ENCODE measurements at places on chromosomes 12 and 14.

DNA sequence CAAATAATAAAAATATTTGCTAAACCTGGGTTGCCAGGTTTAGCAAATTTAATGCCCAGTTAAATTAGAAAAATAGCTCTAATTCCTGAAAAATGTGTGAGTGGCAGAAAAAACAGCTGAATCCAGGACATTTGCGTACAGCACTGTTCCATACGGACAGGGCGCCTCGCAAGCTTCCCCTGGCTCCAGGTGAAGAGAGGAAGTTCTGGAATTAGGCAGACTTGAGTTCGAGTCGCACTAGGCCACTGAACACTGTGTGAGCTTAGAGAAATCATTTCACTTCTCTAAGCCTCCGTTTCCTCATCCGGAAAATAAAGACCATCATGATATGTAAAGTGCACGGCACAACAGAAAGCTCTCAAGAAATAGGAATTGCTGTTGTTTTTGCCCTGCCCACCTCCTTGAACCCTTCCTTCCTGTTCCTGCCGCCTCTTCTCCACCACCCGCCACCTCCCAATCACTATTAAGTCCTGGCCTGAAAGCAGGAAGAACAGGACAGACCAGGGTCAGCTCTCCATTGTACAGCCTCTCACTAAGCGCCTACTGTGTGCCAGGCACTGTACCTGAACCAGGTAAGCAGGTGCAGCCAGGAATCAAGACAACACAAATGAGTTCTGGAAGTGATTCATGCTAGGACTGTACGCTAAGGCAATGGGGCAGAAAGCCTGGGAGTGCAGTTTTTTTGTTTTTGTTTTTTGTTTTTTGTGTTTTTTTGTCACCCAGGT lies 763 bp upstream of the PHETA1 start:
- DNase-seq, result no peak

DNA sequence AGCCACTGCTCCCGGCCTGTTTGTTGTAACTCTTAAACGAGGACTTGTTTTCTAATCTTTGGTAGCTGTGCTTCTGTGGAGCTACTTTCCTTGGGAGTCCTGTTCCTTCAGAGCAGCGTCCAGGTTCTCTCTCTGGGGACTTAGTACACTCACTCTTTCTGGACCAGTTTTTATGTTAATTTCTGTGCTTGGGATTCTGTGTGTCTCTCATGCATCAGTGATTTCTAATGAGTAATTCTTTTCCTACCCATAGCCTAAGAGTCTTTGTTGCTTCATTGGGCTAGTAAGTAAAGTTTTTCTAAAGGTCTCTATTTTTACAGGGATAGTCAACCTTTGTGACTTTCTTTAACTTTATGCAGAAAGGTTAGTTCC lies 289.3 kb downstream of the FBXL14 start:
- DNase-seq, result no peak

DNA sequence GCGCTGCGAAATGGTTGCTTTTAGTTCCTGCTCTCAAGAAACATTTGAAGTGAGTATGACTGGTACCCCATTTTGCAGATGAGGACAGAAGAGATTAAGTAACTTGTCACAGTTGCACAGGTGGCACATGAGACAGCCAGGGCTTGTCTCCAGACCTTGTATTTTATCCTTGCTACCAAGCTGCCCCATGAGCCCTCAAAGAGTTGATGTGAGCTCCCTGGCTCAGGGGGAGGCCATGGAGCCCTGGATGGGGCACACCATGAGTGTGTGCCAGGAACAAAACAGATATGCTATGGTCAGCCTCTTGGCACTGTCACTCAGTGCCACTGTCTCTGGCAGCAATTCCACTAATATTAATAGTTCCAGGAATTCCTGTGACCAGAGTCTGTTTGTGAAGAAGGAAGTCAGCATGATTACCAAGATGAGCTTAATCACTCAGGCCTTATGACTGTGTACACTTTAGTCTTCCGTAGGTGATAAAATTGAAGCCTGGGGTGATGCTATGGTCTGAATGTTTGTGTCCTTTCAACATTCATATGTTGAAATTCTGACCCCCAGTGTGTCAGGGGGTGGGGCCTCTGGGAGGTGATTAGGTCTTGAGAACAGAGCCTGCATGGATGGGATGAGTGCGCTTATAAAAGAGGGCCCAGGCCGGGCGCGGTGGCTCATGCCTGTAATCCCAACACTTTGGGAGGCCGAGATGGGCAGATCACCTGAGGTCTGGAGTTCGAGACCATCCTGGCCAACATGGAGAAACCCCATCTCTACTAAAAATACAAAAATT lies 806.8 kb downstream of the AACS start:
- no peak for DNase-seq

GRCh38 chr14:93914278-93914677 lies 12.9 kb upstream of the FAM181A start:
- no peak for DNase-seq

DNA sequence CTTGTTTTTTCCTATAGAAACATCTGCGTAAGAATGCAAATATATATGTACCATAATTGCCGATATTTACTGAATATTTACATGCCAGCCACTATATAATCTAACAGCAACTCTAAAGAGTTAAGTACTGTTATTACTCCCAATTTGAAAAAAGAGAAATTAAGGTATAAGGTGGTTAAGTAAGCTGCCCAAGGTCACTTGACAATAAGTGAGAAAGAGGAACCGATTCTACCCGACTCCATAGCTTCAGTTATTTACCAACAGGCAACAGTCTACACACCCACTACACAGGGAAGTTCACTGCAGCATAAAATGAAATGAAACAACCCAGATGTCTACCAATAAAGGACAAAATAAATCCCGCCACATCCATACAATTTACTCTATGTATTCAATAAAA lies 1.1 kb downstream of the MIS18BP1 start:
- DNase-seq, result peak; percentile 40

DNA sequence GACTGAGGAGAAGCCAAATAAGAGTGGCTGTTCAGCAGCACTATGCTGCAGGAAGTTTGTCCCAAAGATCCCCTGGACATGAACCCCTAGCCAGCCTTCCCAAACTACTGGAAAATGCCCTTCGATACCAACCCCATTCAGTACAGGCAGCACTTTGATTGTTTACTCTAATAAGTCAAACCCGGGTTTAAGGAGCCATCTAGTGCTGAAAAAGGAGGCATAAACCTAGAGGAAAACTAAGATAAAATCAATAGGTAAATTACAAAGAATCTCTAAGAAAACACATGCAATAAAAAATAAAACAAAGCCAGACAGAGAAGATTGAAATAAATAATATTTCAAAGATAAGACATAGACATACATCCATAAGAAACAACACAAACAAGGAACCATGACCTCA lies 771.6 kb downstream of the RPS29 start:
- DNase-seq, result no peak

DNA sequence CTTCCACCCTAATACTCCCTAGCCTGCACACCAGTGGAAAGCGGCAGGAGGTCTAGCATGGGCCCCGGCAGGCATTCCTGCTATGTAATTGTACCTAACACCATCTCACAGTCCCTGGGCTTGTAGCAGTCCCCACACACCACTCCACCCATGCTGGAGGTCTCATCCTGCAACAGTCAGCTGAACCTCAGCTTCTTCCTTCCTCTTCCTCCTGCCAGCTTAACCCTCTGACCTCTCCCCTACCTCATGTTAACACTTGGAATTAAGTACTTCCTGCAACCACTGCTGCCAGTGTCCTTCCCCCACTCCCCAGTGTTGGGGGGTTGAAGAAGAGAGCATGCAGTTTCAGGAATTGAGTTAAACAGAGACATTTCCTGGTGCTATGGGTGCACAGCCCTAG lies 7.6 kb downstream of the ADCY4 start:
- no peak for DNase-seq

- no peak for DNase-seq
Measured at GRCh38 chr12:95465275-95465674, 8.7 kb upstream of the METAP2 start.

GRCh38 chr12:95506707-95507523 lies 33.0 kb downstream of the METAP2 start:
- no peak for DNase-seq

DNA sequence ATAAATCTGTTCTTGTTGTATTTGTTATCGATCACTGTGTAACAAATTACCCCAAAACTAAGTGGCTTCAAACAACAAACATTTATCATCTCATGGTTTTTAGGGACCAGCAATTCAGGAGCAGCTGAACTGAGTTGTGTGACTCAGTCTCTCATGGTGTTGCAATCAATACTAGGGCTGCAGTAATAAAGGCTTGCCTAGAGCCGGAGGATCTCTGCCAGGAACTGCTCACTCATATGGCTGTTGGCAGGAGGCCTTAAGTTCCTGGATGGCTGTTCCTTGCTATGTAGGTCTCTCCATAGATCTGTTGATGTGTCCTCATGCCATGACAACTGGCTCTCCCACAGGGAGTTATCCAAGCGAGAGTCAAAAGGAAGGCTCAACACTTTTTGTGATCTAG lies 3.8 kb upstream of the PSMC6 start:
- DNase-seq, result no peak

DNA sequence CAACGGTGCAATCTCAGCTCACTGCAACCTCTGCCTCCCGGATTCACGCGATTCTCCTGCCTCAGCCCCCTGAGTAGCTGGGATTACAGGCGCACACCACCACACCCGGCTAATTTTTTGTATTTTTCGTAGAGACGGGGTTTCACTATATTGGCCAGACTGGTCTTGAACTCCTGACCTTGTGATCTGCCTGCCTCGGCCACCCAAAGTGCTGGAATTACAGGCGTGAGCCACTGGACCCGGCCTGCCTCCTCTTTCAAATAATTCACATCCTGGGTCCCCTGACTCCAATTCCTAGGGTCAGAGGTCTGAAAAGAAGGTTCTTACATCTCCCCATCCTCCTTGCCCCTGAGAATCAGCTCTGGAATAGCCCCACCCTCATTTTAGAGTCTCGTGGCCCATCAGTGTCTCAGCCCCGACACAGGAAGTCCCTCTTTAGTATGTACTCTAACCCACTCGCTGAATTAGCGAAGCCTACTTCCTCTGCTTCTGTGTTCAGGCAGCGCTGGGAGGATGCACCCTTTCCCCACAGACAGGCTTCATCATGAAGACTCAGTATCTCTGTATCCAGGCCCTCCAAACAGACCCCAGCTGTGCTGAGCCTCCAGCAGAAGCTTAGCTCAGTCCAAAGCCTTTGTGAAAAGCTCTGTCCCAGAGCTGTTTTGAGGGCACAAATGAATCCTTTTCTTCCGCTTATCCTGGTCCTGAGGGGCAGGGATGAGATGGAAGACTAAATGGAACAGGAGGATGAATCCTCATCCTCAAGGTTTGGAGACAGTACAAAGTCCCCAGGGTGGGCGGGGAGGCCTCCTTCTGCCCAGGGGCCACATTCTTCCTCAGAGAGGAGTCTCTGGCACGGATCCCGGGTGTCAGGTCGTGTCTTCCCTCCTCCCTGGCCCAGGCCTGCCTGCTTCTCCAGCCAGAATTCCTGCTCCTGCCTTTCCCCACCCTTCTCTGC lies 3.5 kb downstream of the LPAR5 start:
- peak; percentile 68 for DNase-seq

GRCh38 chr12:4241592-4241991 lies 32.0 kb upstream of the CCND2 start:
- no peak for DNase-seq

- DNase-seq, result peak; percentile 72
Measured at GRCh38 chr14:53152184-53152886, 788 bp downstream of the DDHD1 start.

DNA sequence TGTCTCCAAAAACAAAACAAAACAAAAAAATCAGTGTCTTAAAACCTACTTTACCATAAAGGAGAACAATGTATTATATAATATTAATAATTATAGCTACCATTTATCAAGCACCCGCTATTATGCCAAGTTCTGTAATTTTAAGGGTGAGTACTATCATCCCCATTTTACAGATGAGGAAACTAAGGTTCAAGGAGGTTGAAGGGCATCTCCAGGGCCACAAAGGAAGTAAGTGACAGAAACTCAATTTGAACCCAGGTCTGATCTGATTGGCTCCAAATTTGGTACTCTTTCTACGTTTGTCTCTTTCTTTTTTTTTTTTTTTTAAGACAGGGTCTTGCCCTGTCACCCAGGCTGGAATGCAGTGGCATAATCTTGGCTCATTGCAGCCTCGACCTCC lies 115.4 kb downstream of the BCAT1 start:
- no peak for DNase-seq

GRCh38 chr12:8697476-8698131 lies at the start of gene RIMKLB:
TSS of gene RIMKLB (plus strand) at chr12:8697991. CDS start at chr12:8713867, 15,876 bp downstream.
- peak; percentile 76 for DNase-seq

DNA sequence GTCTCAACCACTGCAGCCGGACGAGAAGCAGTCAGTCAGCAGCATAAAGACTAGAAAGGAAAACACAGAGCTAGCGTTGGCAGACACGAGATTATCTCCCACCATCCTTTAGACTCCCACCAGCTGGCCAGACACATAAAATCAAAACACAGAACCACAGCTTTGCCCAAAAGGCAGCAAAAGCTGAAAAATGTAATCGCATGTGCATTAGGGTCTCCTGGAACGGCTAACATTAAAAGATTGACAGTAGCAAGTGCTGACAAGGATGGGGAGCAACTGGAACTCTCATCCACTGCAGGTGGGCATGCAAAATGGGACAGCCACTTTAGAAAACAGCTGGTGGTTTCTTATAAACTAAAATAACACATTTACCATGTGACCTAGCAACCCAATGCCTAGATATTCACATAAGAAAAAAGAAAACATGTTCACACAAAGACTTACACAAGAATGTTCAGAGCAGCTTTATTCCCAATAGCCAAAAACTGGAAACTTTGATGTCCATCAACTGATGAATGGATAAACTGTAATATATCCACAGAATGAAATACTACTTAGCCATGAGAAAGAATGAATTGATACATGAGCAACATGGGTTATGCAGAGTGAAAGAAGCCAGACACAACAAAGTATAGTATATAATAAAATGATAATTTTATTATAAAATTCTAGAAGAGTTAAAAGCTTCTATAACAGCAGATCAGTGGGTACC lies 37.7 kb downstream of the NCOR2 start:
- DNase-seq, result no peak

GRCh38 chr12:27015730-27016076 lies 1.5 kb upstream of the TM7SF3 start:
- DNase-seq, result peak; percentile 49

DNA sequence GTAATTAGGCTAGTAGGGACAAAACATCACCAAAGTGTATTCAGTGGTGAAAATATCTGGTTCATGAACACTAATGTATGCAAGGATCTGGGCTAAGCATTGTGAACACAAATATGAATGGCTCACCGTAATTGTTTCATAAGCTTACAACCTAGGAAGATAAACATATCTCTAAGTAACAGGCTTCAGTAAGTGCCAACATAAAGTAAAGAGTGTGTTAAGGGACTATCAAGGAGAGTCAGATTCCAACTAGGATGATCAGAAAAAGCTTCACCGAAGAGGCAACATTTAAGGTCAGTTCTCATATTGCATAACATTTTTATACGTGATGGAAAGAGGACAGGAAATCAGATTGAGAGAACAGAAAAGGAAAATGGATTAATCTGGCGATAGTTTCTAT lies 29.4 kb downstream of the ABCC9 start:
- no peak for DNase-seq

- DNase-seq, result no peak
Measured at GRCh38 chr12:104713444-104713843, 244.6 kb downstream of the SLC41A2 start.

- no peak for DNase-seq
Measured at GRCh38 chr14:36056845-36057244, 119.7 kb downstream of the PTCSC3 start.
